Activated CD4-positive, CD25-positive, alpha-beta regulatory T cell treated with anti-CD3 and anti-CD28 coated beads, Interleukin-2, amount 50 U/mL, for 72 hours (primary cell): ENCODE measurements at places on chromosomes 7 and 10.

DNA sequence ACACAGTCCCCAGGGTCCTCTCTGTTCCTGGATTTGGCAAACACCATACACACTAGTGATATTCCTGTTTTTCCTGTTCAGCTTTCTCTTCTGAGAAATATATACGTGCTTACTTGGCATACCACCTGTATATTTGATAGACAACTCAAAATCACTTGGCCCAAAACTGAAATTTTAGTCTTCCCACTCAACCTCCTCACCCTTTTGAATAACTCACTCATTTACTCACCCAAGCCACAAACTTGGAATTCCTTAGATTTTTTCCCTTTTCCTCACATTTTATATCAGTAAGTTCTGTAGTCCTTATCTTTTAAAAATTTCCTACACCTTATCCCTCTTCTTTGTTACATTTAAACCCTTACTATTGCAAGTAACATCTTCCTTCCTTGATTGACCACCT, 143.4 kb downstream of the PPP1R3A start:
- no peak for DNase-seq

DNA sequence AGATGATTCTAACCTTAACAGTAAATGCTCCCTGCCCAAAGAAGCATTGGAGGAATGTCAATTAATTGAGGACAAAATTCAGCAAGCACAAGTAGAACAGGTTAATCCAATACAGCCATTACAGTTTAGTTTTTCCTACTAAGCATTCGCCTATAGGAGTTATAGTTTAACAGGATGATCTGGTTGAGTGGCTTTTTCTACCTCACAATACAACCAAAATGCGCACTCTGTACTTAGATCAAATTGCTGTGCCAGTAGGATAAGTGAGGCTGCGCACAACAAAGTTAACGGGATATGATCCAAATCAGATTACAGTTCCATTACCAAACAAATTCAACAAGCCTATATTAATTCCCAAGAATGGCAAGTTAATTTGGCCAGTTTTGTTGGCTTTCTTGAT, 117.1 kb upstream of the TRIM24 start:
- DNase-seq = no peak

DNA sequence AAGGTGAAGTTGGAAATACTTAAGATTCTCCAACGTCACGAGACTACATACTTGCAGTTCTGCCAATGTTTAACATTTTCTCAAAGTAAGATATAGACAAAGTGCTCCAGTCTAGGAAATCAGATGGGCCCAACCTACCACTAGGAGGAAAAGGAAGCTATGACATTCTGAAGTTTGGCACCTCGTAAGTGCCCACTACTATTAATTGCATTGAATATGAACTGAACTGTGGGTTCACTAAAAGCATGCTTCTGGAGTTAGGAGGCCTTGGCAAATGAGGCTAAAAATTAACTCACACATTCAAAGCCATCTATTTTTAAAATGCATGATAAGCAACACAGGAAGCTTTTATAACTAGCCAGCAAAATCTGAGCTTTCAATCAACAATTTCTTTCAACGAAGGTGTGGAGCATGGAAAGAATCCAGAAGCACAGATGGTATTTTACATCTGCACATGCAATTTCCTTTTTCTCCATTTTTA, 149.7 kb downstream of the LRRTM3 start:
- DNase-seq = no peak

GRCh38 chr7:19397911-19398310, 252.7 kb upstream of the FERD3L start:
- no peak for DNase-seq

DNA sequence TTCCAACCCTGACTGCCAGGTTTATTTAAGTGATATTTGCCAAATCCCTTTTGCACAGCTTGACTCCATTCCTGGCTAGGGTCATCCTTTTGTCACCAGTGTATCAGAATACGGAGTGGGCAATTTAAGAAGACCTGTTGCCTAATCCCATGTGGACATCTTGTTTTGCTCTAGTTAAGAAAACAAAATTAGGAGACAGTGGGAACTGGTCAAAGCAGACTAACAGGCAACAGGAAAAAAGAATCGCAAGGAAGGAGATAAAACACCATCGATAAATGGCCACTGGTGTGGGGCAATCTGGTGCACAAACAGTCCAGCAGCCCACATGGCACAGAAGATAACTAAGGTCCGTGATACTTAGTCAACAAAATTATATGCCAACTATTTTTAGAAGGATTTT, 21.4 kb downstream of the KDM7A start:
- DNase-seq = no peak

DNA sequence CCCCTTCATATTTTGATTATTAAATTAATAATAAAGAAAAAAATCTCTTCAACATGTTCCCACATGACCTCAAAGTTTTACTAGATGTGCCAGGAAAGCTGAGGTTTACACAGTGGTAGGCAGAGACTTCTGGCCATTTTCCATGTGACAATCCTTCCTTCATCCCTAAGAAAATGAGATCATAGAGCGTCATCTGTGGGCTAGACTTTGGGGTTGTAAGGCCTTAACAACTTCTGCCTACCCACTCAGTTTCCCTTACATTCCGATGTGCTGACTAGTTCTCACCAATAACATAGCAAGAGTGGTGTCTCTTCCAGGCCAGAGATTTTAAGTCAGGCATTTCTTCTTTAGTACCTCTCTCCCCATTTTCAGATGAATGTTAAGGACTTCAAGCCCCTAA, 171.1 kb upstream of the PHF14 start:
- DNase-seq = no peak

DNA sequence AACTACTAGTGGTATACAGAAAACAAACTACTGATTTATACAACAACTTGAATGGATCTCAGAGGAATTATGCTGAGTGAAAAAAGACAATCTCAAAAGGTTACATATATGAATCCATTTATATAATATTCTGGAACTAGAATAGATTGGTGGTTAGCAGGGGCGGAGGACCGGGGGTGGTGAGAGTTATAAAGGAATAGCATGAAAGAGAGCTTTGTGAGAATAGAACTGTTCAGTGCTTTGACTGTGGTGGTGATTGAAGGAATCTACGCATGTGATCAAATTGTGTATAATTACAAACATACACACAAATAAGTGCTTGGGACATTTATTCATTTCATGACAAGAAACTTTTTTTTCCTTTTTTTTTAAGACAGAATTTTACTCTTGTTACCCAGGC, 19.6 kb downstream of the RAB19 start:
- DNase-seq = no peak

DNA sequence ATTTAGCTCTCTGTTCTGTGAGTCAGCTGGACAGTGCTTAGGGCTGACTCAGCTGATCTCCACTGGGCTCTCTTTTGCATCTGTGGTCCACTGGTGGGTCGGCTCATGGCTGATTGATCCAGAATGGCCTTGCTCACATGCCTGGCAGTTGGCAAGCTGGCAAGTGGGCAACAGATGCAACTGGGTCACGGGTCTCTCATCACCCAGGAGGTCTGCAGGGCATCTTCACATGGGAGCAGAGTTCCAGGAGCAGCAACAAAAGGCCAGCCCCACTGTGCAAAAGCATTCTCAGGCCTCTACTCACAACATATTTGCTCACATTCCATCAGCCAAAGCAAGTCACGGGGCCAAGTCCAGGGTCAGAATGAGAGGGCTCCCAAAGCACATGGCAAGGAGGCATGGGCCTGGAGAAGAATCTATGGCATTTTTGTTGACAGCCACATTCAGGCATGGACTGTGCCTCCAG, 98.8 kb downstream of the OAT start:
- DNase-seq = no peak

DNA sequence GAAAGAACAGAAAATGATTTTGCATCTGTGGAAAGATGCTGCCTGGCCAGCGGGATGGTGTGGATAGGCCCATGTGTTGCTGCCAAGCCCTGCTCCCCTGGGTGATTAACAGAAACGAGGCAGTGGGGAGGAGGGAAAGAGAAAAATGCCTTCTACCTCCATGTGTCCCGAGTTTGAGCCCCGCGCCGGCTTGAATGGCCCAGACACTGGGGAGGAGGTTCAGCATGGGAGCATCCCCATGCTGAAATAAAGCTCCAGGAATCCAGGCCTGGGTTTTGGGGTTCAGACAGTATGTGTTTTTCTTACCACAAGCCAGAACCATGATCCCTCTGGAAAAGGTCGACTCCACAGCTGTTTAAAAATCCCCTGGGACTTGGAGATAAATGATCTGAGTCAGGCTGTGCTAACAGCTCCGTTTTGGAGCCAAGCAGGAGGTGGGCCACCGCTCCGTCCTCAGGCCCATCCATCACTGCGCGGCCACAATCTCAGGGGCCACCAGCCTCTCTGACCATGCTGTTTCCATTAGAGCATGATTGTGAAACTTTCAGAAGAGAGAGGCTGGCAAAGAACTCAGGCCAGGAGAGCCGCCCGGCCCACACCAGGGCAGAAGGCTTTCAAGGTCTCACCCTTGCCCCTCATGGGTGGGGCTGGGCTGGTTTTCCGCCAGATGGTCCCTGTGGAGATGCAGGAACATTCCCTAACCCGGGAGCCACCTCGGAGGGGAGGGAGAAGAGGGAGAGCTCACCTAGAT, 299.7 kb downstream of the ZEB1 start:
- no peak for DNase-seq

GRCh38 chr10:12327074-12327473, 22.3 kb upstream of the CAMK1D start:
- no peak for DNase-seq
